Progenitor cell of endocrine pancreas (in vitro differentiated cells): ENCODE measurements at places on chromosomes 2 and 18. TPM values are rescaled to one million over a fixed set of nuclear protein-coding genes. Genes with fewer than 3 reads are reported as not detected.

The PDIA6 gene
- 248 and 249 TPM in 2 replicates for total RNA-seq

The CDH7 gene
- total RNA-seq = 6.5 and 9.2 TPM in 2 replicates

The PSMA8 gene
- 0.29 TPM in 1 of 2 replicates, not detected in the other for total RNA-seq

The MYO5B gene
- 39.1 and 44.1 TPM in 2 replicates for total RNA-seq

- no peak overlapping the region for H3K27ac ChIP-seq
- H3K27me3 ChIP-seq = no peaks in the 10 kb centered on the region
- DNase-seq = no peak
- peaks cover 33% of the 10 kb centered on the region for H3K36me3 ChIP-seq
- no peaks in the 10 kb centered on the region for H3K4me1 ChIP-seq
Observed at GRCh38 chr2:3222636-3223035, 155.0 kb downstream of the EIPR1 start.

DNA sequence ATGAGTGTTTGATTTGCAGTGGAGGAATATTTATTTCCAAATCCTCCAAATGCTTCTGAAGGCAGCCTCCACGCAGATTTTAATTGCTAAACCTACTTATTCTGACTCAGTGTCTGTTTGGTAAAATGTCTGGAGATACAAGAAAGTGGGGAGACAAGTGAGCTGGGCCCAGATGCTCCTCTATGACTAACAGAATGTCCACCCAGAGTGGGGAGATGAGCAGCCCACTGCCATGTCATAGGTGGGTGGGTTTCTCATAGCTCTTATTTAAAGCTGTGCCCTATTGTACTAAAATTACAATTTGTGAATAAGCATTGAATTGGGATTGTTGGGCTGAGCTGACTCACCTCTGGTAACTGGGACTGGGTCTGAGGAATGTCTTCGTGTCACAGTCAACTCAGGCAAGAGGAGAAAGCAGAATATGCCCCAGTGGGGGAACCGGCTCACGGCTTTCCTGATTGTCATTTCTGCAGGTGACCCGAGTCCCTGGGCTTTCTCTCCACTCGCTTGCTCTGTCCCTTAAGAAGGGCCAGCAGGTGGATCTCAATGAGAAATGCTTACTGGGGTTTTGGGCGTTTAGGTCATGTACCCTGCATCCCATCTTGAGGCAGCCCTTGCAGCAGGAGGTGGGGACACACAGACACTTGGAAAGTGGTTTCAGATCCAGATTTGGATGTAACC, 116.3 kb upstream of the SPRED2 start:
- peaks cover 5% of the 10 kb centered on the region for H3K27me3 ChIP-seq
- no peak for DNase-seq
- no peak overlapping the region for H3K4me3 ChIP-seq

- no peaks in the 10 kb centered on the region for H3K36me3 ChIP-seq
- H3K27ac ChIP-seq = no peak overlapping the region
- H3K4me1 ChIP-seq = peaks cover 7% of the 10 kb centered on the region
Observed at GRCh38 chr2:144372410-144373080, 147.4 kb downstream of the ZEB2 start.

- H3K27ac ChIP-seq = no peak overlapping the region
- no peaks in the 10 kb centered on the region for H3K36me3 ChIP-seq
- no peak overlapping the region for H3K4me3 ChIP-seq
- DNase-seq = no peak
- peaks cover 88% of the 10 kb centered on the region for H3K27me3 ChIP-seq
Observed at GRCh38 chr2:176642074-176642473, 372.8 kb downstream of the MTX2 start.

- no peaks in the 10 kb centered on the region for H3K4me1 ChIP-seq
- H3K27ac ChIP-seq = no peak overlapping the region
- H3K36me3 ChIP-seq = no peaks in the 10 kb centered on the region
Observed at GRCh38 chr2:54387059-54387991, 68.8 kb upstream of the SPTBN1 start.

DNA sequence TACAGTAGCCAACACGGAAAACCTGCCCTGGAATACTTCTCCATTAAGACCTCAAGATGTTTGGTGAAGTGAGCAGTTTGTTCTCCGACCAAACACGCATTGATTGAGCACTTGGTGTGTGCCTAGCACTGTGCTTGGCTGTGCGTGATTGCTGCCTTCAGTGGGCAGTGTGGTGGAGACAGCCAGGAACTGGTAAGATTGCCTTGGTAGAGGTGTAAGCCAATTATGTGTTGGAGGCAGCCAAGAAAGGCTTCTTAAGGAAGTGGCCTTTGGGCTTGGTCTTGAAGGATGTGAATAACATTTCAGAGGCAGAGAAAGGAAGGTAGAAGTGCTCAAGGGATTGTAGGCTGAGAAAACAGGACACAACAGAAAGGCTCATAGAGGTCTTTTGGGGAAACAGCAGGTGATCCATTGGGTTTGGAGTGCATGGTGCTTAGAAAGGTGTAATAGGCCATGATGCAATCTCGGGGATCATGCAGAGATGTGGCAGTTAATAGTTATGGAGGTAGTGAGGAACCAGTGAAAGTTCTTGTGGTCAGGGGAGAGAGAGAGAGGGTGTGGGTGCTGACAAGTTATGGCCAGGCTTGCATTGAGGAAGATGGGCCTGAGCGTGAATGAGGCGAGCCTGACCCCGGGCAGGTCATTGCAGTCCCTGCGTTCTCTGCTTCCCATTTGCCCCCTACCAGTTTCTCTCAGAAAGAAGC, 6.3 kb downstream of the B3GNT2 start:
- H3K27ac ChIP-seq = no peak overlapping the region
- DNase-seq = no peak
- H3K36me3 ChIP-seq = no peaks in the 10 kb centered on the region

- DNase-seq = no peak
- peaks cover 3% of the 10 kb centered on the region for H3K4me1 ChIP-seq
- H3K4me3 ChIP-seq = no peak overlapping the region
- H3K27me3 ChIP-seq = no peaks in the 10 kb centered on the region
- no peaks in the 10 kb centered on the region for H3K36me3 ChIP-seq
Observed at GRCh38 chr18:8858888-8859511, 153.6 kb downstream of the MTCL1 start.

GRCh38 chr2:66030553-66030952, 404.4 kb upstream of the MEIS1 start:
- no peaks in the 10 kb centered on the region for H3K27me3 ChIP-seq
- H3K4me3 ChIP-seq = no peak overlapping the region
- no peaks in the 10 kb centered on the region for H3K36me3 ChIP-seq
- no peaks in the 10 kb centered on the region for H3K4me1 ChIP-seq
- DNase-seq = no peak
- H3K27ac ChIP-seq = no peak overlapping the region
